ENCODE measurements at places on chromosomes 2 and 18.

GRCh38 chr18:22052405-22053105 lies 116.8 kb upstream of the GATA6 start:
- DNase-seq, result no peak

- DNase-seq, result peak; percentile 18
Measured at GRCh38 chr2:181313845-181314244, 143.3 kb upstream of the ITGA4 start.

DNA sequence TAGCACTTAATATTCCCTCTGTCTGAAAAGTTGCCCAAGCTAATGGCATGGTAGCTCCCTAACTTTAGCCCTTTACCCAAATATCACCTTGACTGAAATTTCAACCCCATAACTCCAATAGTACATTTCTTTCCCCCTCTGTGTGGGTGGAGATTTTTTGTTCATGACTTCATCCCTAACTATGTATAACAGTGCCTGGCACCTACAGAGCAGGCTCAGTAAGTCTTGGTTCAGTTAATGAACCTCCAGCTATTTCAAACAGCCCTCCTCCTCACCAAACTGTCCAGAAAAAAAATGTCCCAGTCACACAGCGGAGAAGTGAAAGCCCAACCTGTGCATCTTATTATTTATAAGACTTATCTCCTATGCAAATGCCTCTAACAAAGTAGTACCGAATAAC lies 18.6 kb downstream of the BUB1 start:
- DNase-seq, result no peak

- no peak for DNase-seq
Measured at GRCh38 chr2:230012267-230012884, 56.3 kb downstream of the SLC16A14 start.

- no peak for DNase-seq
Measured at GRCh38 chr2:239196474-239197021, 204.3 kb downstream of the HDAC4 start.

DNA sequence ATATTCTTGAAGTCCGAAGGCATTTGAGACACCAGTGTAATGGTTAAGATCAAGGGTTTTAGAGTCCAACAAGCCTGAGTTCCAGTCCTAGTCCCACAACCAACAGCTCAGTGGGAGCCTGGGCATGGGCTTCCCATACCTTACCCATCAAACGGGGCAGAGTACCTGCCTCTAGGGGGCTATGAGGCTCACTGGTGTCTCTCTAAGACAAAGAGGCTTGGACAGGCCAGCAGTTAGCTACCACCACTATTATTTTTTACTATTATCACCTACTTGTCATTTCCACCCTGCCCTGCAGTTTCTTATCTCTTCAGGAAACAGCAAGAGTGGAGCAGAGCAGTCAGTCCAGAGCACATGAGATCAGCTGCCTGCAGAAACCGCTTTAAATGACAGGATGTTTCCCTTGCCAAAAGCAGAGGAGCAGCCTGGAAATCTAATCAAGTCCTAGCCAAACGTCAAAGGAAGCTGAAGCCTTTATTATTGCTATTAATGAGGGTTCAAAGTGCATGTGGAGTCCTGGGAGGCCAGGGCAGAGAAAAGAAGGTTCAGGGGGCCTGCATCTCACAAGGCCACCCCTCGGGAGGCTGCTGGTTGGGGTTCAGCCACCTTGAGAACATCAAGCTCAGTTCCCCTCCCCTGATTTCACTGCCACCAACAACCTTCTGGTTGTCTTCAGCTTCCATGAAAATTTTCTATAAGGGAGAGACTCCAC lies 66.6 kb downstream of the STPG4 start:
- DNase-seq, result no peak
